ENCODE measurements at places on chromosomes 2 and 18.

GRCh38 chr2:119764832-119765231, 5.1 kb downstream of the PTPN4 start:
- no peak for DNase-seq

DNA sequence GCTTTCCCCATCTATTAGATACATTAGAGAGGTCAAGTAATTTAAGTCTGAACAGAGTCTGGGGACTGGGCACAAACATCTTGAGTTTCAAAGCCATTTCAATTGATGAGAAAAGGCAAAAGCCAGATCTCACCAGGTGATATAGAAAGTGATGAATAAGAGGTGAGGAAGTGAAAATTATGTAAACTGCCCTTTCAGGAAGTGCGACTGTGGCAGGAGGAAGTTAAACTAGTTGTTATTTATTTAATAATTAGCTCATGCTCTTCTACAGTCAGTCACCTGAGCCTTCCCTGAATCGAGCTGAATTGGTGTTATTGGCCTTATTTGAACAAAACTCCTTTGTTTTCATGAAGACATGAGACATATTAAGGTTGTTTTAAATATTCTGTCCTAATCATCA, 115.1 kb downstream of the CDH20 start:
- no peak for DNase-seq

- DNase-seq = no peak
Measured at GRCh38 chr2:139201516-139201915, 421.3 kb upstream of the NXPH2 start.

DNA sequence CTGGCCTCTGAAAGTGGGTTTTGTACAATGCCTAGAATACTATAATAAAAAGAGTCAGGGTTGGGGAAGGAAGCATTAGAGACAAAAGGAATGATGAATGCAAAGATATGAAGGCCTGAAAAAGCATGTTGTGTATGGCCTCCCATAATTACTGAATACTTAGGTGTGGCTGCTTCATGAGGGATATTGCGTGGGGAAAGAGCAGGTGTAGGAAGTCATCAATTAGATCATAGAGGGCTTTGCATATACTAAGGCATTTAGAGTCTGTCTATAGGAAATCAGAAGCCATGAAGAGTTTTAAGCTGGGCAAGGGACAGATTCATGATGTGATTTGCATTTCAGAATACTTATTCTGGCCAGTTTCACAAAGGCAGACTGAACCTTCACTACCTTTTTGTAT, 48.2 kb downstream of the NCOA1 start:
- DNase-seq = peak; percentile 29

- no peak for DNase-seq
Measured at GRCh38 chr18:43863180-43863579, 585.9 kb upstream of the SYT4 start.

DNA sequence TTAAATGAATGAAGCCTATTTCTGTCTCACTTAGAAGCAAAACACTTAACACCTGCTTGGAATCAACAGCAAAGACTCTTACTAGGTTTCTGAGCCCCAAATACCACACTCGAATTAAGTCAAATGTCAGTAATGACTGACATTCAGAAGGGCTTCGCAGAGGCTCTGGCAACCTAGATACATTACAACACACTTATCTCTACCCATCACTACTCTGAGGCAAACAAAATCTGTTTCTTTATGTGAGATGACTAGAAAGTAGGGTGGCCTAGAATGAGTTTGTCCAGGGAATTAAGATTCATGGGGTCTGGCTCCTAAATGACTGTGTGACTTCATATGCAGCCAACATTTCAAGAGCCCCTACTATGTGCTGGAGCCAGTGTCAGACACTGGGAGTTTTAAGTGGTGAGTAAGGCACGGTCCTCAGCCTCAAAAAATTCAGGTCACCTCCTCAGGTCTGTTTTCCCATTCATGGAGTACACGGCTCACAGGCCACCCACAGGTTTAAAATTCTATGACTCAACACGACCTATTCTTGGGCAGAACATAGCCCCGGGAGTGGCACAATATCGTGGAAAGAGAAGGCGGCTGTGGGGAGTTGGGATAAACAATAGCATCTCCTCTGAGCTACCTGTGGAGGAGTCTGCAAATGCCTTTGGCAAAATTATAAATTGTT, 150.3 kb upstream of the ZFP36L2 start:
- DNase-seq = no peak

All from NCI-H1417 (cell line).